Ovary (tissue), 10 donors: ENCODE measurements at places on chromosomes 2 and 18.

- H3K27ac ChIP-seq: no peak overlapping the region
- H3K4me3 ChIP-seq: no peak overlapping the region
- no peaks in the 10 kb centered on the region for H3K27me3 ChIP-seq
- H3K36me3 ChIP-seq: no peaks in the 10 kb centered on the region
These were observed 251.3 kb downstream of the DYSF start for GRCh38 chr2:71704688-71705087.

GRCh38 chr2:30733876-30734520, 73.2 kb downstream of the CAPN13 start:
- no peak overlapping the region for H3K4me3 ChIP-seq
- no peaks in the 10 kb centered on the region for H3K36me3 ChIP-seq
- no peaks in the 10 kb centered on the region for H3K4me1 ChIP-seq
- H3K27me3 ChIP-seq: no peaks in the 10 kb centered on the region

- H3K4me1 ChIP-seq: no peaks in the 10 kb centered on the region
- H3K36me3 ChIP-seq: no peaks in the 10 kb centered on the region
- H3K27me3 ChIP-seq: no peaks in the 10 kb centered on the region
These were observed 11.9 kb upstream of the RPL37A start for GRCh38 chr2:216486708-216487107.

GRCh38 chr2:28681606-28682005, 70.0 kb upstream of the PPP1CB start:
- H3K27ac ChIP-seq: no peak overlapping the region
- peaks cover 11% of the 10 kb centered on the region for H3K4me1 ChIP-seq
- H3K27me3 ChIP-seq: no peaks in the 10 kb centered on the region

DNA sequence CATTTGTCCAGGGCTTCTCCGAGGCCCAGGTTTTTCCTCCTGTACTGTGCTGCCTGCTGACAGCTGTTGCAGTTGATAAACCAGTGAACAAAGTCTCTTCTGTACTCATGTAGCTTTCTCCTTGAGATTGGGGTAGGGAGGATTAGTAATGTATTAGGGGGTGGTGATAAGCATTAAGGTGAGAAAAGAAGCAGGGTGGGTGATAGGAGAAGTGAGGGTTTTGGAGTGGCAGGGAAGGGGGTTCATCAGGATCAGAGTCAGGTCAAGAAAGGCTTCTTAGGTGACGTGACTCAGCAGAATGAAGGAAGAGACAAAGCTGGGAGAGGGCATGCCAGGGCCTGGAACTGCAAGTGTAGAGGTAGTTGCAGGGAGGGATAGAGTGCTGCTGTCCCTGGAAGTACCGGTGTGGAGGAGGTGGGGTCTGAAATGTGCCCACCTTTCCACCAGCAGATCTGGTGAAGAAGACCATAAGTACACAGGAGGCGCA, 48.7 kb downstream of the PKP4 start:
- no peaks in the 10 kb centered on the region for H3K27me3 ChIP-seq
- DNase-seq: no peak
- no peaks in the 10 kb centered on the region for H3K36me3 ChIP-seq
- no peak overlapping the region for H3K4me3 ChIP-seq

GRCh38 chr2:202754936-202755335, 116.6 kb downstream of the ICA1L start:
- no peak for DNase-seq
- no peaks in the 10 kb centered on the region for H3K4me1 ChIP-seq
- no peaks in the 10 kb centered on the region for H3K27me3 ChIP-seq
- H3K4me3 ChIP-seq: no peak overlapping the region

- peaks cover 1% of the 10 kb centered on the region for H3K27me3 ChIP-seq
- no peaks in the 10 kb centered on the region for H3K36me3 ChIP-seq
- peak; percentile 36 for DNase-seq
- no peak within 1 kb of the TSS for H3K27ac ChIP-seq
- peak within 1 kb of the TSS; percentile 43 for H3K4me3 ChIP-seq
These were observed at the start of gene HOXD11 for GRCh38 chr2:176106581-176107539. HOXD11 (plus strand) TSS chr2:176107280; CDS start chr2:176107356, 76 bp downstream.

GRCh38 chr2:219706823-219707281, 79.4 kb downstream of the SLC4A3 start:
- H3K27me3 ChIP-seq: no peaks in the 10 kb centered on the region
- no peaks in the 10 kb centered on the region for H3K36me3 ChIP-seq
- no peak overlapping the region for H3K27ac ChIP-seq
- peaks cover 2% of the 10 kb centered on the region for H3K4me1 ChIP-seq

DNA sequence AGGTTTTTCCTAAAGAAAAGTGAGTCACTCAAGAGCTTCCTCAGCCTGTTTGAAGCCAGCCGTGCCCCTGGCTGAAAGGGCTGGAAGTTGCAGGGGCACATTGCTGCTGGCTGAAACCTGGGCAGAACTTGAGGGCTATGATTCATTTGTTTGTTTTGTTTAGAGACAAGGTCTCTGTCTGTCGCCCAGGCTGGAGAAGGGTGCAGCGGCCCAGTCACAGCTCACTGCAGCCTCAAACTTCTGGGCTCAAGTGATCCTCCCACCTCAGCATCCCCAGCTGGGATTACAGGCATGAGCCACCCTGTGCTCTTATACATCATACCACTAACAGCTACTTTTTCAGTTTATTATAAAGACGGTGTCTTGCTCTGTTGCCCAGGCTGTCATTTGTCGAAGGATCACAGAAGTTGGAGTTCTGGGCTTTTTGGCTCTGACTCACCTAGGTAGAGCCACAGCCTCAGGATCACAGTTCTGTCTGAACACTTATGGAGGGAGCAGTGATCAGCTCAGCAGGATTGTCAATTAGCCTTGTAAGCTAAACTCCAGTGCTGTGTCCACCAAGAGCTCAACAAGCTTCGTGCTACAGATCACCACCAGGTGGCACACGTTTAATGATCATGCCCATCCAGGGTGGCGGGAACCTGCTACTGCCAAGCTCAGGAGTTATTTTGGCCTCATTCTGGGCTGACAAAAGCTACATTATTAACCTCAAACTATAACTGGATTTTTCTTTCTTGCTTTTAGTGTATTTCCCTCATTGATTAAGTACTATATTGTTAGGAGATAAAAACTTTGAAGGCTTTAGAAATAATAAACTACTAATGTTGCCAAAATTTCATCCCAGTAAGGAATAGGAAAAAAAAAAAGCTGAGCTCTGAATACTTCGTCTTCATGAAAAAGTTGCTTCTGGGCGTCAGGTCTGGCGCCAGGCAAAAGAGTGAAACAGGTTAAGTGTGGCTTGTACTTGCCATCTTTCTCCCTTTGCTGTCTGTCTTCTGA, 57.9 kb downstream of the ARHGEF33 start:
- H3K36me3 ChIP-seq: no peaks in the 10 kb centered on the region
- no peak overlapping the region for H3K4me3 ChIP-seq
- DNase-seq: peak; percentile 74

DNA sequence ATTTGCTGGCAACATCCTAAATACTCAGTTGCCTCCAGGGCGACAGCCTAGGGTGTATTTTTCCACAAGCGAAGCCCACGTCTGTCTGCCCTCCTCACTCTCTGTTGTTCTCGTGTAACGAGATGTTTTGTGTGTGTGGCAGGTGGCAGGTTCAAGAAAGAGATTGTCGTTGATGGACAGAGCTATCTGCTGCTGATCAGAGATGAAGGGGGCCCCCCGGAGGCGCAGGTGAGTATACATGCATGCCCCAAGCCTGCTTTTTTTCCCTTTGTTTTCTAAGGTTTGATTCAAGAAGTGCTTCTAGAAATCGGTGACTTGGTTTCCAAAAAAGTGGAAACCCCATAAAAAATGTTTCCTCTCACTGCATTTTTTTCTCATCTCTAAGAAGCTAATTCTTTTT, 247.0 kb downstream of the AGAP1 start:
- H3K27ac ChIP-seq: no peak overlapping the region
- H3K27me3 ChIP-seq: no peaks in the 10 kb centered on the region
- no peaks in the 10 kb centered on the region for H3K4me1 ChIP-seq
- no peak overlapping the region for H3K4me3 ChIP-seq
- DNase-seq: no peak

- H3K36me3 ChIP-seq: no peaks in the 10 kb centered on the region
- no peak overlapping the region for H3K27ac ChIP-seq
- H3K27me3 ChIP-seq: peaks cover 6% of the 10 kb centered on the region
- peaks cover 5% of the 10 kb centered on the region for H3K4me1 ChIP-seq
- no peak for DNase-seq
These were observed 4.2 kb downstream of the HOXD11 start for GRCh38 chr2:176111309-176111663.

GRCh38 chr18:7417727-7418126, 149.4 kb upstream of the PTPRM start:
- H3K27me3 ChIP-seq: no peaks in the 10 kb centered on the region
- H3K4me3 ChIP-seq: no peak overlapping the region
- no peaks in the 10 kb centered on the region for H3K4me1 ChIP-seq
- H3K36me3 ChIP-seq: no peaks in the 10 kb centered on the region
- no peak for DNase-seq
- no peak overlapping the region for H3K27ac ChIP-seq

DNA sequence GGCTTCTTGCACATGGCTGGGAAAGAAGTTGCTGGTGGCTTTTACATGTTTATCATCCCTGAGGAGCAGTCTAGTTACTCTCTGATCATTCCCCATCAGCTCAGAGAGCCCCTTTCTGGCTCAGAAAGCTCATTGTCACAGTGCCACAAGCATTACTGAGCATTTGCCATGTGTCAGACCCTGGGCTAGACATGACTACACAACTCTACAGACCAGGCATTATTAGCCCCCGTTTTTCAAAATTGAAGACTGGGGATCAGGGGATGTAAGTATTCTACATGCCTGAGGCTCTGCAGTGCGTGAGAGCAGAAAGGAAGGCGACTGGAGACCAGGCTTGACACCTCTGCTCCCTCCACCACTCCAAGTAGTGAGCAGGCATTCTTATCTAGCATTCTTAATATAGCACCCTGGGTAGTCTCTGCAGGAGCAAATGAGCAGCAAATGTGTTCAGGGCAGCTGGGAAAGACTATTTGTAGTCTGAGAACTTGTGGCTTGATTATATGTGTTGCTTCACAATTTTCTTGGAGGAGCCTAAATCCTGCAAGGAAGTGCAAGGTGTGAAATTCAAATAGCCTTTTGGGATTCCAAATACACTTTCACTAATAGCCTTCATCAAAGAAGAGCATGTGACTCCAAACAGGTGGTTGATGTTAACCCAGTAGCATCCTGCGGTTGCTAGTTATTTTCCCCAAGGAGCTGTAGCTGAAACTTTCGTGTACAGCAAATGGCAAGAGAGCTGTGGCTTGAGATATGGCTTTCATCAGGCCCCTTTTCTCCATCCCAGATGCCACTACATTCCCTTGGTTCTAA, 143.2 kb downstream of the DDX1 start:
- H3K27me3 ChIP-seq: no peaks in the 10 kb centered on the region
- no peak overlapping the region for H3K27ac ChIP-seq
- no peak overlapping the region for H3K4me3 ChIP-seq

- H3K27ac ChIP-seq: no peak overlapping the region
- no peaks in the 10 kb centered on the region for H3K4me1 ChIP-seq
- no peak for DNase-seq
- no peak overlapping the region for H3K4me3 ChIP-seq
- no peaks in the 10 kb centered on the region for H3K27me3 ChIP-seq
These were observed 31.7 kb upstream of the CYBRD1 start for GRCh38 chr2:171490577-171490976.

GRCh38 chr2:47277187-47277586, 122.1 kb upstream of the STPG4 start:
- H3K27ac ChIP-seq: no peak overlapping the region
- no peak overlapping the region for H3K4me3 ChIP-seq
- H3K4me1 ChIP-seq: peaks cover 3% of the 10 kb centered on the region
- no peaks in the 10 kb centered on the region for H3K27me3 ChIP-seq
- DNase-seq: no peak

DNA sequence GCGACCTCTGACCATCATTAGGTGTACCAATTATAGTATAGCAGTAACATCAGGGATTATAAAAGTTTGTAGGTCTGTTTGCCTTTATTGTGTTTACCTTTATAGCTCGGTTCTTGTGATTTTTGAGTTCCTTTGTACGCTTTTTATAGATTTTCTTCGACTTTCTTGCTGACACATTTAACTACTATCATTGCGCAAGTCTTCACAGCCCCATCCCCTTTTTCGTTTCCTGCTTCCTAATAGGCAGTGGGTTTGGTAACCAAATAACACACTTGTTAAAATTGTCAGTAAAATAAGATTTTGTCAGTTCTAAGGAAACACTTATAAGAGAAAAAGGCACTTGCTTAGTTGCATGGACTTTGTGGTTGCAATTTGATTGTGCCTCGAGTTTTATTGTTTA, 541.5 kb downstream of the LRP1B start:
- no peaks in the 10 kb centered on the region for H3K36me3 ChIP-seq
- no peaks in the 10 kb centered on the region for H3K27me3 ChIP-seq
- H3K4me1 ChIP-seq: no peaks in the 10 kb centered on the region
- DNase-seq: no peak

DNA sequence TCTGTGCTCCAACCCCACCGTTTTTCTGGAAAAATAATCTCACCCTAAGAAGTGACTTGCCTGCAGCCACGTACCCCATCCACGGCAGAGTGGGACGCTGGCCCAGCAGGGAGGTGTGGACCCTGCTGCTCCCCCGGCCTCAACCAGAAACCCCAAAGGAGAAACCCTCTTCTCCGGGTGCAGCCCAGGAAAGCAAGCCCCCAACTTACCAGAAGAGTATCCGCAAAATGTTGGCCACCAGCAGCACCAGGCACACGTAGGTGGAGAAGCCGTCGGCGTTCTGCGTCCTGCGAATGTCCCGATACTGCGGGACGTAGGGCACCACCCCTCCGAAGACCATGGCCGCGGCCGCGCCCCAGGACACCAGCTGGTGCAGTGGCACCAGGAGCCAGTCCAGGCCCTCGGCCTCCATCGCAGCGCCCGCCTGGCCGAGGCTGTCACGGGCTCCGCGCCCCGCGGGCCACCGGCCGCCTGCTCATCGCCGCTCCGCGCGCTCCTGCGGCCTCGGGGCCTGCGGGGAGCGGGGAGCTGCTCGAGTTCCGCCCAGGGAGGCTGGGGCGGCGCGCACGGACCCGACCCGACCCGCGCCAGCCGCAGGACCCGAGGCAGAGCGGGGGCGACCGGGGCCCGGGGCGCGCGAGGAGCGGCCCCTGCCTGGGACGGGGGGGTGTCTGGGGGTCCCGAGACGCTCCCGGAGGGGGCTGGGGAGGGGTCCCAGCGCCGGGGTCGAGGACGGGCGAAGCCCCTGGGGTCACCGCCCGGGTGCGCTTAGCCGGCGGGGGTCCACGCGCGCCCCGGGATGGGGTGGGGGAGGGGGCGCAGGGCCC, 725 bp downstream of the SLC66A2 start:
- H3K4me1 ChIP-seq: peaks cover 13% of the 10 kb centered on the region
- H3K27me3 ChIP-seq: no peaks in the 10 kb centered on the region
- peak overlapping the region; percentile 59 for H3K4me3 ChIP-seq
- H3K27ac ChIP-seq: no peak overlapping the region

GRCh38 chr18:79884963-79885728, 66.3 kb downstream of the SLC66A2 start:
- no peaks in the 10 kb centered on the region for H3K27me3 ChIP-seq
- H3K27ac ChIP-seq: no peak overlapping the region
- H3K36me3 ChIP-seq: no peaks in the 10 kb centered on the region

- no peak overlapping the region for H3K27ac ChIP-seq
- no peaks in the 10 kb centered on the region for H3K27me3 ChIP-seq
- H3K4me1 ChIP-seq: no peaks in the 10 kb centered on the region
- DNase-seq: no peak
- H3K36me3 ChIP-seq: no peaks in the 10 kb centered on the region
These were observed 147.6 kb downstream of the SLC8A1 start for GRCh38 chr2:40304340-40304739.

- H3K36me3 ChIP-seq: no peaks in the 10 kb centered on the region
- no peaks in the 10 kb centered on the region for H3K4me1 ChIP-seq
- H3K27ac ChIP-seq: no peak overlapping the region
- H3K4me3 ChIP-seq: no peak overlapping the region
- DNase-seq: no peak
These were observed 7.0 kb upstream of the TYMS start for GRCh38 chr18:650428-650858.

- no peak overlapping the region for H3K27ac ChIP-seq
- H3K4me1 ChIP-seq: no peaks in the 10 kb centered on the region
These were observed 90.8 kb downstream of the FAM124B start for GRCh38 chr2:224310943-224311625.

- no peak overlapping the region for H3K4me3 ChIP-seq
- H3K27ac ChIP-seq: no peak overlapping the region
These were observed 30.4 kb downstream of the HYCC2 start for GRCh38 chr2:201040867-201041628.
